Activated CD4-positive, alpha-beta T cell treated with anti-CD3 and anti-CD28 coated beads, Interleukin-2, amount 10 ng/mL, durations not matched to agents 24 days and 14 days (primary cell): ENCODE measurements at places on chromosomes 12 and 14. TPM values are rescaled to one million over a fixed set of nuclear protein-coding genes. Genes with fewer than 3 reads are reported as not detected.

Gene TWF1
- total RNA-seq = 27.0 and 28.3 TPM in 2 replicates

Gene CMA1
- not detected in 2 replicates for total RNA-seq

Gene CLMN
- 1.0 and 1.1 TPM in 2 replicates for total RNA-seq

Gene CCDC177
- 0.05 TPM in 1 of 2 replicates, not detected in the other for total RNA-seq

Gene COA8
- 38.4 and 41.2 TPM in 2 replicates for total RNA-seq

Gene ABCD4
- 42.4 and 42.9 TPM in 2 replicates for total RNA-seq

Gene ANO4
- total RNA-seq = not detected in 2 replicates

Gene FGF6
- total RNA-seq = not detected in 2 replicates

Gene KLRD1
- total RNA-seq = 1.2 and 1.7 TPM in 2 replicates

Gene ESRRB
- 0.05 and 0.09 TPM in 2 replicates for total RNA-seq

Gene FGF23
- not detected in 2 replicates for total RNA-seq

Gene FOXA1
- 0.07 TPM in 1 of 2 replicates, not detected in the other for total RNA-seq

DNA sequence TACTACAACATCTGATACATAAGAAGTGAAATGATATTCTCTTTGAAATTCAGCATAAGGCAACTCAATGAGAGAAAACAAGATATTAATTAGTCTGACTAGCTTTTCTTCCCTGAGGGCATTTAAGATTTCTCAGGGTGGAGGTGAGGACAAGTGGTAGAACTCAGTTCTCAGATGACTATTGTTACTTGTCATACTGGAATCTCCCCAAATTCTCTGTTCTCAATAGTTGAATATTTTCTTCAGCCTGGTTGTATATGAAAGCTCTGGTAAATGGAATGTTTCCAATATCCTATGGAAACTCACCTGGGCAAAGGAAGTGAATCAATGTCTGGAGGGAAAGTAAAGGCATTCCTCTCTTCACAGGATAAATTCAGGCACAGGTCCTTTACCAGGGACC is 18.2 kb upstream of the ITGA5 start:
- H3K4me1 ChIP-seq = peaks cover 22% of the 10 kb centered on the region
- peaks cover 8% of the 10 kb centered on the region for H3K27me3 ChIP-seq
- DNase-seq = no peak
- H3K4me3 ChIP-seq = no peak overlapping the region

- H3K27ac ChIP-seq = no peak overlapping the region
- H3K4me3 ChIP-seq = no peak overlapping the region
- H3K27me3 ChIP-seq = no peaks in the 10 kb centered on the region
- H3K36me3 ChIP-seq = no peaks in the 10 kb centered on the region
- no peaks in the 10 kb centered on the region for H3K4me1 ChIP-seq
Observed at GRCh38 chr12:78622529-78623195, 241.9 kb upstream of the SYT1 start.

DNA sequence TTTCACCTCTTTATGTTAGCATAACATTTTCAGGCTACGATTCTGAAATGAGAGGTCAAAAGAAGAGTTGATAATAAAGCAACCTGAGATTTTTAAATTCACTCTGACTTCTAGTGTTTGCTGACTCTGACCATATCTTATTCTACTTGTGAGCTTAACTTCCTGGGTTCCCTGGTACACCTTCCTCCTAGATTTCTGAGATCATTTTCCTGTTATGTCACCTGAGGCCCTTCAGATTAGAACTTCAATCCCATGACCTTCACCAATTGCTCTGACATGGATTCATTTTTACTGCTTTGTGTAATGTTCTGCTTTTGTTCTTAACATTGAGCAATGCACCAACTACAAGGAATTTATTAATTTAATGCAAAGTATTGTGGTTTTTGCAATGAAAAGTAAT is 542.9 kb upstream of the FLRT2 start:
- no peaks in the 10 kb centered on the region for H3K4me1 ChIP-seq
- no peak overlapping the region for H3K27ac ChIP-seq
- DNase-seq = no peak
- no peaks in the 10 kb centered on the region for H3K36me3 ChIP-seq
- H3K27me3 ChIP-seq = no peaks in the 10 kb centered on the region

DNA sequence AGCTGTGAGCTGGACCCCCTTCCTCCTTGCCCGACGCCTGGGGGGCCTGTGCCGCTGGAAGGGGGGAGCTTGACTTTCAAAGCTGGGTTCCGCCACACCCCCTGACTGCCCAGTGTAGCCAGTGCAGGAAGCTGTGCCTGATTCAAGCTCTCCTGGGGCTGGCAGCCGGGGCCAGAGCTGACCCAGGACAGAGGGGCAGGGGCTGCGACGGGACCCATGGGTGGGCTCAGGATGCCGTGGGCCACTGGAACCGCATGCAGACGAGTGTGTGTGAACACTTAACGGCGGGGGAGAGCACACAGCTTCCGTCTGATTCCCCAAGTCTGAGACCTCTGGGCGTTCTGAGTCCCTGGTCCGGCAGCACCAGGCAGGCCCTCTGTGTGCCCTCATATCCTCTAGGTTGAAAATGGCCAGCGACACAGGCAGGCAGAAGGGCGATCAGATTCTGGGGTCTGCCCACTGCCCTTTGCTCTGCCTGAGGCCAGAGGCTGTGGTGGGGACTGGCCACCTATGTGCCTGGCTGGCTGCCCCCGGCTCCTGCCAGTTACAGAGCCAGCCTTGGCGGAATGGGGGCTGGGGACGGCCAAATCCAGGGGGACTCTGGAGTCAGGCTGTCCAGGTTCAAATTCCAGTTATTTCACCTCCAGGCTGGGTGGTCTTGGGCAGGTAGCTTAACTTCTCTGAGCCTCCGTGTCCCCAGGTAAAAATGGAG is 54.0 kb downstream of the CYP46A1 start:
- H3K4me3 ChIP-seq = no peak overlapping the region
- no peaks in the 10 kb centered on the region for H3K36me3 ChIP-seq
- H3K4me1 ChIP-seq = no peaks in the 10 kb centered on the region
- peaks cover 25% of the 10 kb centered on the region for H3K27me3 ChIP-seq

GRCh38 chr14:22699801-22700564 is 55.8 kb upstream of the OR6J1 start:
- no peaks in the 10 kb centered on the region for H3K36me3 ChIP-seq
- no peaks in the 10 kb centered on the region for H3K4me1 ChIP-seq
- no peak overlapping the region for H3K27ac ChIP-seq
- DNase-seq = no peak
- H3K4me3 ChIP-seq = no peak overlapping the region

DNA sequence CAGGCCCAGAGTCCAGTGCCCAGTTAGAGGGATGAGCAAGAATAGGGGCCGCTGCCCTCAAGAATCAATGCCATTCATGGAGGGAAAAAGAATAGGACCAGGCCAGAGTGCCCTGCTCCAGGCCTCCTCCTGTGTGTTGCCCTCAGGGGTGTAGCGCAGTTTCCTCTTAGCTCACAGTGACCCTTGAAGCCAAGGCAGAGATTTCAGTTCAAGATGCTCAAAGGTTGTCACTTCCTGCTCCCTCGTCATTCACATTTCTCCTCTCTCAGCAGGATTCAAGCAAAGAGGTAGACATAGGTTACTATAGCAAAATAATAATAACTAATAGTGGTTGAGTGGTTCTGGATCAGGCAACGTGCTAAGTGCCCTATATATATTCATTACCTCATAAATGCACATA is 55.1 kb upstream of the PELI2 start:
- peaks cover 2% of the 10 kb centered on the region for H3K4me1 ChIP-seq
- no peaks in the 10 kb centered on the region for H3K36me3 ChIP-seq
- H3K27ac ChIP-seq = no peak overlapping the region
- no peak for DNase-seq
- no peak overlapping the region for H3K4me3 ChIP-seq

GRCh38 chr14:88919502-88919901 is 95.1 kb downstream of the TTC8 start:
- H3K4me3 ChIP-seq = no peak overlapping the region
- no peak overlapping the region for H3K27ac ChIP-seq
- no peaks in the 10 kb centered on the region for H3K27me3 ChIP-seq
- no peaks in the 10 kb centered on the region for H3K36me3 ChIP-seq

GRCh38 chr12:19530637-19531023 is 91.3 kb downstream of the AEBP2 start:
- no peak overlapping the region for H3K4me3 ChIP-seq
- DNase-seq = no peak
- no peaks in the 10 kb centered on the region for H3K27me3 ChIP-seq
- H3K27ac ChIP-seq = no peak overlapping the region
- peaks cover 16% of the 10 kb centered on the region for H3K4me1 ChIP-seq

DNA sequence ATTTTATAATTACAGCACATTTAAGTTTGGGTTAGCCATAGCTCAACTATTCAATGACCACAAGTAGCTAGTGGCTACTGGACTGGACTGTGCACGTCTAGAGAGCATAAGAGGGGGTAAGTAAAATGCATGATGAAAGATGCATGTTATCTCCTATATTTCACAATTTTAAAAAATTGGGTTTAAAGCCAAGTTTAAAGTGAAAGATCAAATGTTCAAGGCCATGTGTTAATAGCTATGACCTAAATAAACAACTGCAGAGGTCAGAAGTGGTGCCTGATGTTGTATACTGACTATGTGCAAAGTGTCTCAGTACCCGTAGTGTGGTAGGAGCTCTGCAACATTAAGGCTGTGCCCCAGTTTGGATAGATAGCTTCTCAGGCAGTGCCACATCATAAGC is 48.2 kb downstream of the BMP4 start:
- DNase-seq = no peak
- H3K36me3 ChIP-seq = no peaks in the 10 kb centered on the region
- H3K4me3 ChIP-seq = no peak overlapping the region
- no peaks in the 10 kb centered on the region for H3K4me1 ChIP-seq
- H3K27ac ChIP-seq = no peak overlapping the region
- H3K27me3 ChIP-seq = no peaks in the 10 kb centered on the region

GRCh38 chr12:106238146-106238545 is 9.7 kb downstream of the CKAP4 start:
- H3K4me1 ChIP-seq = no peaks in the 10 kb centered on the region
- no peak overlapping the region for H3K27ac ChIP-seq
- no peak overlapping the region for H3K4me3 ChIP-seq
- no peaks in the 10 kb centered on the region for H3K36me3 ChIP-seq

GRCh38 chr12:20451761-20452160 is 83.4 kb downstream of the PDE3A start:
- no peaks in the 10 kb centered on the region for H3K36me3 ChIP-seq
- H3K27me3 ChIP-seq = no peaks in the 10 kb centered on the region
- no peak overlapping the region for H3K4me3 ChIP-seq
- no peaks in the 10 kb centered on the region for H3K4me1 ChIP-seq
- no peak overlapping the region for H3K27ac ChIP-seq

DNA sequence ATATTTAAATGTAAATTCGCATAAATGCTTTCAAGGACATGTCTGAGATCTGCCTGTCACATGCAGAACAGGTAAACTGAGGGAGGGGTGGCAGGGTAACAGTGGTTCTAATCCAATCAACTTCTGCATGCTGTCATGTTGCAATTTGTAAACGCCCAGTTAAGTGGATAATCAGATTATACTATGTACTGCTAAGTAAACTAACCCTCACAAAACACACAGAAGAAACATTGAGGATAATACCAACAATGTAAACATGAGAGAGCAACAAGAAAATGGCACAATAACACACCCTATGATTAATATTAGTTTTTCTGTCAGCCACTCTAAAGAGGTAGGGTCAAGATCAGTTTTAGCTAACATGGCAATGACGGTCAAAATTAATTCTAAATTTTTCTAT is 123.7 kb downstream of the KIF21A start:
- H3K36me3 ChIP-seq = peaks cover 2% of the 10 kb centered on the region
- no peak for DNase-seq
- H3K4me1 ChIP-seq = no peaks in the 10 kb centered on the region
- no peaks in the 10 kb centered on the region for H3K27me3 ChIP-seq
- no peak overlapping the region for H3K27ac ChIP-seq

DNA sequence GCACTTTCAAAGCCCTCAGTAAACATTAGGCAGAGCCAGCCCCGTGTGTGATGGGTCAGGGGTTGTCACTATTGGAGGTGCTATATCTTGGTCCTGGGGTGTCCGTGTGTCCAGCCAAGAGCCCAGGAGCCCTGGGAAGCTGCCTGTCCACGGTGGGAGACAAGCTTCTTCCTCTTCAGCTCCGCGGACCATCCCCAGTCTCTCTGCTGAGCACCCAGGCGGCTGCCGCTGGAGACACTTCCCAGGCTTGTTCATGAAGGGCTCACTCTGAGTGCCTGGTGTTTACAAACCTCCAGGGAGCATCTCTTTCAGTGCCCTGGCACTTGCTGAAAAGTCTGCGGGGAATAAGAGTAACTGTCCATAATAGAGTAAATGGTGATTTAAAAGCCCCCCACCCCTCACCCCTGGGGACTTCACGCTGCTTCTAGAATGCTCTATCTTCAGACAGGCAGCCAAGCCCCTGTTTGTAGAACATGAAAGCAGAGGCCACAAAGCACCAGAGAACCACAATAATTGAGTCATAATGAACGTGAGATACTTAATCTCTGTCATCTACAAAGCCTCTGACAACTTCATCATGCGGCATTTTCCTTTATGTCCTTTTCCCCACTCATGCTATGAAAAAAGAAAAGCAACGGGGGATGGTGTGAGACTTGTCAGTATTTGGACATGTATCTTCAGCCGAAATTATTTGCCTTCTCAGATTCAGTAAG is 178.6 kb downstream of the TMEM132C start:
- no peaks in the 10 kb centered on the region for H3K27me3 ChIP-seq
- no peak for DNase-seq
- H3K4me3 ChIP-seq = no peak overlapping the region
- no peaks in the 10 kb centered on the region for H3K4me1 ChIP-seq
- H3K36me3 ChIP-seq = no peaks in the 10 kb centered on the region
- H3K27ac ChIP-seq = no peak overlapping the region

GRCh38 chr12:5000658-5001385 is 42.9 kb upstream of the KCNA5 start:
- H3K36me3 ChIP-seq = no peaks in the 10 kb centered on the region
- no peak overlapping the region for H3K4me3 ChIP-seq
- no peak overlapping the region for H3K27ac ChIP-seq
- peaks cover 5% of the 10 kb centered on the region for H3K27me3 ChIP-seq

- no peaks in the 10 kb centered on the region for H3K4me1 ChIP-seq
- H3K27ac ChIP-seq = no peak overlapping the region
- no peaks in the 10 kb centered on the region for H3K27me3 ChIP-seq
- no peak overlapping the region for H3K4me3 ChIP-seq
Observed at GRCh38 chr14:47194055-47194454, 481.4 kb downstream of the MDGA2 start.

GRCh38 chr12:103799857-103800771 is 40.9 kb downstream of the NT5DC3 start:
- peaks cover 2% of the 10 kb centered on the region for H3K36me3 ChIP-seq
- no peaks in the 10 kb centered on the region for H3K27me3 ChIP-seq
- peaks cover 1% of the 10 kb centered on the region for H3K4me1 ChIP-seq
- H3K27ac ChIP-seq = no peak overlapping the region
- DNase-seq = no peak

GRCh38 chr12:57517187-57517586 is 3.1 kb downstream of the DDIT3 start:
- peaks cover 40% of the 10 kb centered on the region for H3K4me1 ChIP-seq
- H3K27me3 ChIP-seq = no peaks in the 10 kb centered on the region
- no peak overlapping the region for H3K27ac ChIP-seq

DNA sequence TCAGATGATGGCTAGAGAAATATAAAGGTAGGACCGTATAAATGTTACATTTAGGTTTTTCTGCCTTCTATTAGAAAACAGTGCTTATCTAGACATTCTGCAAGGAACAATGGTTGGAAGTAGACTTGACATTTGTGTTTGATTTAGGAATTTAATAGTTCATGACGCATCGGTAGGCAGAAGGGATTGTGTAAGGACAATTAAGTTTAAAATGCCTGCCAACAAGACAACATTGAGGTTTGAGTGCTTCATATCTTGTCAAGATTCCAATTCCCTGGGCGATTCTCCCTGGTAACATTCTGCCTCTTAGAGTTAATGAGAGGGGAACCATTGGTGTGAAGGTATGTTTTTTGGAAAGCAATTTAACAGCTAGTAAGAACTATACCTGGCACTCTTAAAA is 186.8 kb upstream of the RBM19 start:
- no peak for DNase-seq
- H3K27me3 ChIP-seq = no peaks in the 10 kb centered on the region

- H3K36me3 ChIP-seq = no peaks in the 10 kb centered on the region
- H3K27ac ChIP-seq = peak overlapping the region; percentile 88
- peak overlapping the region; percentile 64 for H3K4me3 ChIP-seq
- H3K4me1 ChIP-seq = peaks cover 10% of the 10 kb centered on the region
- DNase-seq = peak; percentile 84
Observed at GRCh38 chr12:121992059-121992879, 29.4 kb upstream of the BCL7A start.
